ENCODE measurements at places on chromosomes 7 and 10.

DNA sequence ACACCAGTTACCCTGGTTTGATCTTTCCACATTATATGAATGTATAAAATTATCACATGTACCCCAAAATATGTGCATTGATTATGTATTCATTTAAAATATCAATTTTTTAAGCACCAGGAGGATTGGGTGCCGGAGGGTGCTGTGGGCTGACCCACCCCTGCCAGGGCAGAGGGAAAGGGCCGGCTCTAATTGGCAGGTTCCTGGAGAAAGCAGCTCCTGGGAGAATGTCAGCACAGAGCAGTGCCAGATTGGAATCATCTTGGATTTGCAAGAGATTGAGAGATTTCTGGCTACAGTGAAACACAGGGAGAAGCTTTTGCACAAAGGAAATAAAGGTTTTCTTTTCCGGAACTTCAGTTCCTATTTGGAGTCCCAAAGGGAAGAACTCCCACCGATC lies 264.4 kb upstream of the TCERG1L start:
- no peak for DNase-seq

DNA sequence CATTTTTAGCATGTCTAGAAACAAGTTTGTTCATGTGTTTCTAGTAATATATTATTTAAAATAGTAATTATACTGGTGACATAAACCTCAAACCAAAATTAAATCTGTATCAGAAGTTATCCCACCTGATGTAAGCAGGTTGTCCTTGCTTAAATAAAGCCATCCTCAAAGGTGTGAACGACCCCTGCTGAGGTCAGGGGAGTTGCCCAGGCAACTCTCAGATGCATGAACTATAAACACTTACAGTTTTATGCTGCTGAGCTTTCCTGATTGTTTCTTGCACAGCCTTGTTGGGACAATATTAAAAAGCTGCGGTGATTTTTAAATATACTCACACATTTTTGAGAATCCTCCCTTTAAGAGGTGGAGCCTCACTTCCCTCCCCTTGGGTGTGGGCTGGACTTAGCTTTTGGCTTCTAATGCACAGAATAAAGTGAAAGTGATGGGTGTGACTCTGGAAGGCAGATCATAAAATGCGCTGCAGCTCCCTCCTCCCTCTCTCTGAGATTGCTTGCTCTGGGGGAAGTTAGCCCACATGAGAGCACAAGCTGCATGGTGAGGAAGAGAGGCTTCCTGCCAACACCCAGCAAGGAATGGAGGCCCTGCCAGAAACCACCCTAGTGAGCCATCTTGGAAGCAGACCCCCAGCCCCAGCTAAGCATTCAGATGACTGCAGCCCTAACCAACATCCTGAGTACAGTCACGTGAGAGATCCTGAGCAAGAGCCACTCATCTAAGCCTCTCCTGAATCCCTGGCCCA lies 152.7 kb downstream of the SKIDA1 start:
- DNase-seq, result peak; percentile 68

- no peak for DNase-seq
Measured at GRCh38 chr10:29649561-29650551, 15.1 kb upstream of the SVIL start.

- no peak for DNase-seq
Measured at GRCh38 chr7:112297681-112298080, 91.2 kb downstream of the ZNF277 start.

DNA sequence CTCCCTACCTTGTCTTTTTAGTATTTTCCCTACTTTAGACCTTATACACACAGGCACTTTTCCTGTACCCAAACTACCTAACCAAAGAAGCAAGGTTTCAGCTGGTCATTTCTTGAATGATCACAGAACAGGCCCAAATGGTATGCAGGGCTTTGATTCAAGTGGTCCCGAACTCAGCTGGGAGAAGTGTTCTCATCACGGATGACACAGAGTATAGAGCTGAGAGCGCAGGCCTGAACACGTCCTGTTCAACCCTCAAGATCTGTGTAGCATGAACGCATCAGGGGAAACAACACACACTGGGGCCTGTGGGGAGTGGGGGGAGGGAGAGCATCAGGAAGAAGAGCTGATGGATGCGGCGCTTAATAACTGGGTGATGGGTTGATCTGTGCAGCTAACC lies 318.2 kb downstream of the SFMBT2 start:
- DNase-seq, result no peak

DNA sequence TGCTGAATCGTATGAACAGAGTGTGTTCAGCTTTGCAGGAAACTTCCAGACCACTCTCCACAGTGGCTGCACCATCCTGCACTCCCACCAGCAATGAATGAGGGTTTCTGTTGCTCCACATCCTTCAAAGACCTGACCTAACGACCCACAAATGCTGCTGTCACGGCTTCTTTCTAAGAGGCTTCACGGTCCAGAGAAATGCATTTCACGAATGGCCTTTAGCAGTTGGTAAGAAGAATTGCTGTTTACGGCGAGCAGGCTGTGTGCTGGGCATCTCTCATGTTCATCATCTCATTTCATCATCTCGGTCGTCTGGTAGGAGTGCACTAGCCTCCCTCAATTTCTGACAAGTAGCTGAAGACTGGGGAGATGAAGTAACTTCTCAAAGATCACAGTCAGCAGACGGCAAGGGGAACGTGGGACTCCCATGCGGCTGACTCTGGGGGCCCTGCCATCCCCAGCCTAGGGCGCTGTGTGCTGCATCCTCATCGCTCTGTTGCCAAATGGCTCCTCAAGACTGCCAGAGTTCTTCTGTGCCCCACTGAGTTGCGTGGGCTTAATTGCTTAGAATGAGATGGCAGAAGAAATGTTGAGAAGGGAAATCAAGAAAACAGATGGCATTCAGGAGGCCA lies 72.9 kb downstream of the ADARB2 start:
- DNase-seq, result no peak

DNA sequence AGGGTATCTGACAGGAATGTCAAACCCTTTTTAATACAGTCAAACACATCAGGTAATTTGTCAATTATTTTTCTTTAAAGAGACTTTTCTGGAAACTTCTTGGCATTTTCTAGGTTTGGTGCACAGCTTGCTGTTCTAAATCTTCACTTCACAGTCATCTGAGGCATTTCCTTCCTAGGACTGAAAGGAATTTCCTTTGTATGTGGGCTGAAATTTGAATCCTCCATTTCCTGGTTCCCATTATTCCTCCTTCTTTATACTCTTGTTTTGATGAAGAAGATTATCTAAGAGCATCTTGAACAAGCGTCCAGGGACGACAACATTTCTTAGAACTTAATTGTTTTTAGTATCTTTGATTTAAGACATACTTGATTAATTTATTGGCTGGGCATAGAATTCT lies 24.9 kb downstream of the CALD1 start:
- no peak for DNase-seq

DNA sequence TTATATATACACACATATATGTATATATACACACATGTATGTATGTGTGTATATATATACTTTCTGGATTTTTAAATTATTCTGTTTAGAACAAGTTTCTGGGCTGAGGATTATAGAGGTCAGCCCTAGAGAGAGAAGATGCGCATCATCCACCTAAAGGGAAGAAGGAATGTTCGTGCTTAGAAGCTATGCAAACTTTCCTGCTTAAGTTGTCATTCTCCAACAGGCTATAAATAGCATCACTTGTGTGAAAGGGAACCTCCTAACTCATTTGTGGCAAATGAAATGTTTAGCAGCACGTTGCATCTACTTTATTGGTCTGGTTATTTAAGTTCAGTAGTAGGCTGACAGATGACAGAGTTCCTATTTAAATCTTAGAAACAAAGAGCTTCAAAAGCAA lies 23.9 kb upstream of the TPK1 start:
- no peak for DNase-seq

DNA sequence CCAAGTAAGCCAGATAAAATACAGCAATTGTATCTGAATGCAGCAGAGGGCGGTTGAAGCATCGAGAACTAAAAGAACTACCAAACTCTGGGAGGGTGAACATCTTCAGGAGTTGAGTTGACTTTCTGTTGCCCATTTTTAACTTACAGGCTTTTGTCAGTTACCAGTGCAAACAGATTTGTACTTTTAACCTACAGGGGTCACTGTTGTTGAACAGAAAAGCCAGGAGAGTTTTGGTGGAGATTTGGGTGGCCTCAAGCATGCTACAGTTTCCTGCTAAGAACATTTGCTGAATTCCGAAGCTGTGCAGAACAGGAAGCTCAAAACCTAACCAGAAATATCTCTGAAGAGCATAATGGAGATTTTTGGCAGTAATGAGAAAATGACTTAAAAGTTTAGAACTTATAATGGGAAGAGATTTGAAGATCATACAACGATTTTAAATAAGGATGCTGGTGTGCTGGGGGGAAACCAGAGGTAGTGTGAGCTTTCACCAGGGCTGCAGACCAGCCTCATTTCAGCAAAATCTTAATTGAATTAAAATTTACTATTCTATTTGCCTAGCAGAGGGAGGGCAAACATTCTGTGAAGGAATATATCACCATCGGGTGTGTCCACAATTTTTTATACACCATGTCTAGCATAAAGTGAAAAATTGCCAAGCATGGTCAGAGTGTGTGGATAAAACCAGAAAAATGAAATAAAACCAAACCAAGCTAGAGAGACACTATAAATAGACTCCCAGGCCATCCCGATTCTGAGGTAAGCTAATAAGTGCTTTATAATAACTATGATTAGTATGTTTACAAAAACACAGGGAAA lies 208.6 kb upstream of the CCDC6 start:
- DNase-seq, result no peak

GRCh38 chr7:146961617-146962016 lies 845.0 kb downstream of the CNTNAP2 start:
- DNase-seq, result no peak

DNA sequence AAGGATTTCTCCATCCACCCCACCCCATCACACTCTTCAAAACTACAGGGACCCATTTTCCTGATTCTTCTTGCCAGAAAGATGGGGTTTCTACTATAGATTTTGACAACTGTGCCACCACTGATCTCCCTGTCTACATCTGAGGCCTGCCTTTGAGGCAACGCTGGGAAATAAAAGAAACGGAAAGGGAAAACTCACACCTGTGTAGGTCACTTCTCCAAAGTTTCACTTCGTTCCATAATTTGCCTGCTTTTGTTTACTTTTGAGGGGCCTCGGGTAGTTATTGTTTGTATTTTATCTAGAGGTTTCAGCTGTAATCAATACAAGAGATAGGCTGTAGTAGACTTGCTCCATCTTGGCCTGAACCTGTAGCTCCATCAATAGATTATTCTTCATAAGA lies 56.1 kb downstream of the RAPGEF5 start:
- DNase-seq, result no peak

GRCh38 chr10:104139221-104139620 lies 17.2 kb downstream of the SFR1 start:
- no peak for DNase-seq

All from naive thymus-derived CD4-positive, alpha-beta T cell (primary cell).